Stomach (tissue), 19 donors: ENCODE measurements at places on chromosomes 6 and 20. TPM values are rescaled to one million over a fixed set of nuclear protein-coding genes. Genes with fewer than 3 reads are reported as not detected.

DNA sequence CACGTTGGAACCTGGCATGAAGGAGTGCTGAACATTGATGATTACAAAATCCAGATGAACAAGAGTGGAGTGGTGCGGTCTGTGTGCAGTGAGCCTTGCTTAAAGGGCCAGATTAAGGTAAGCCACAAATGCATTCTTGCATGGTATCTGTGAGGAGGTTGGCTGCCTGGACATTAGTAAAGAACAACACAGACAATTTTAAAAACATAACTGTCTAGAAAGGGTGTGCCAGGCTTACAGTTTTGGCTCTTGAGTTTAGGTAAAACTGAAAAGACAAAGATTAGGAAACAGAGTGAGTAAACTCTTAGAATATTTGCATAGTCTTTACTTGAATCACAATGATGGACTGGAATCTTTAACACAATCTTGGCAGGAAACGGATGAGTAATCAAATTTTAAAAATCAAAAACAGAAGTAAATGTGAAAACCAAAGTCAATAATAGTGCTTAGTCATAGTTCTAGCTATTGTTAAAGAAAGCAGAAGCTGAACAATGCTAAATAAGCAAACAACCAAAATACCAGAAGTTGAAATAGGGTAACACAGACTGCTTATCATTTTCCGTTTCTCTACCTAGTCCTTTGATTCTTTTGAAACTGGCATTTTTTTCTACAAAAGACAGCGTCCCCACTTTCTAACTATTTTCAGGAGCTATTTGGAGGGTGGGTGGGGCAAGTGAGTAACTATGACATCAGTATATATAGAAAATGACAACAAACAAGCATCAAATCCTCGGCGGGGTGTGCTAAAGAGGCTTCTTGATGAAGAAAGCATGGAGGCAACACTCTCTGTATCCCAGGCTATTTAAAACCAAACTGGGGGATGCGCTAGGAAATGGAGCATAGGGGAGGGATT is 185.8 kb upstream of the RAB32 start:
- DNase-seq = no peak

DNA sequence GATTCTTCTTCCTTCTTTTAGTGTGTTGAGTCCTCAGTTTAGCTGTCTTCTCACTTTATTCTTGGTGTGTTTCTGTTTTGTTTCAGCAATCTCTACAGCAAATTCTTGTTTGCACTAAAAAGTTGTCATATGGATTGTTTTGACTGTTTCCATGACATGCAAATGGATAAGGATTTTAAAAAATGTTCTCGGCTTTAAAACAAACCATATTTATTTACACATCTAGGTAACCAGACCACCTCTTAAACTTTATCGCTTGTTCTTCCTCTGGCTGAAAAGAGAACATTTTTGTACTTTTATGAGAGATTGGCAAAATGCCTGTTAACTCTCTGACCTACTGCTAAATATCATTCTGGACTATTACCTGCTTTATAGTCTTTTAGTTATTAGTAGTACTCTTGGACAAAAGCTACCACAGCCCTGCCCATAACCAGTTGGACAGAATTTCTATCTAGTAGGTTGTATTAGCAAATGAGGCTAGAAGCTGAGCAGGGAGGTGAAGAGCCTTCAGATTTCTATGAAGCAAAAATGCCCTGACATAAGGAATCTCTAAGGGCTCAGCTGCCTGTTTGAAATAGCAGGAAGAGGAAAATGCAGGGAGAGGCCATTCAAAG is 268.3 kb downstream of the CD109 start:
- no peak for DNase-seq

DNA sequence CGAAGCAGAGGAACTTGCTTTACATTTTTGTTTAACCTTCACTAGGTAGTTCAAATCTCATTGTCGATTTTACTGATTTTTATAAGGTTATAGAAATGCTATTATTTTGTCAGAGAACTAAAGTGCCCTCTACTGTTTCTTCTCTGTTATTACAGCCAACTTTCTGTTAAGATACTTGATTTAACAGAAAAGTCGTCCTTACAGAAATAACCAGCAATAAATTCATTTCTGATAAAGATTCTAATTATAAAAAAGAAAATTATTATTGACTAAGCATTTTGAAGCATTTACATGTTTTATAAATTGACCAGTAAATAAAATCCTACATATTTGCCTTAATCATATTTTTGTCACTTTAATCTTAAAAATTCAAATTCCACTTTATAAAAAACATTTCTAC is 60.8 kb downstream of the OGFRL1 start:
- no peak for DNase-seq

DNA sequence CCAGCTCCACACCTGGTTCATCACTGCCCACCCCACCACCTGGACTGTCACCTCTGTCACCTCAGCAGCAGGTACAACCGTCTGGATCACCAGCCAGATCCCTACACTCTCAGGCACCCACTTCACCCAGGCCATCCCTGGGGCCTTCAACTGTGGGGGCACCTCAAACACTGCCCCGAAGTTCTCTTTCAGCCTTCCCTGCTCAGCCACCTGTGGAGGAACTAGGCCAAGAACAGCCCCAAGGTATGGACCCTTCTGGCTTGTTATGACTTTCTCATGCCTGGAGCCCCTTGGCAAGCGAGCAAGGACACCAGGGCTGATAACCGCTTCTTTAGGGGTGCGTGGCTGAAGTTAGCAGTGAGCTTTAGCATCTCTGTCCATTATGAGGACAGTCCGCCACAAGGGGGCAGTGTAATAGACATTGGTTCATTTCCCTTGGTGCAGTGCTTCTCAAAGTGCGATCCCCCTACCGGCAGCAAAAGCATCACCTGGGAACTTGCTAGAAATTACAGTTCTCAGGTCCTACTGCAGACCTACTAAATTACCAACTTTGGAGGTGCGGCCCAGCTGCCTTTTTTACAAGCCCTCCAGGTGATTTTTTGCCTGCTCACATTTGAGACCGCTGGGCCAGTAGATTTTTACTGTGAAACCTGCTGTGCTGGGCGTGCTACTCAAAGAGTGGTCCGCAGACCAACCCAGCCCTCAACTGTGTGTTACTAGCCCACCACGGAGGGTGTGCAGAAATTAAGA is 32.5 kb downstream of the PNPLA1 start:
- peak; percentile 94 for DNase-seq

DNA sequence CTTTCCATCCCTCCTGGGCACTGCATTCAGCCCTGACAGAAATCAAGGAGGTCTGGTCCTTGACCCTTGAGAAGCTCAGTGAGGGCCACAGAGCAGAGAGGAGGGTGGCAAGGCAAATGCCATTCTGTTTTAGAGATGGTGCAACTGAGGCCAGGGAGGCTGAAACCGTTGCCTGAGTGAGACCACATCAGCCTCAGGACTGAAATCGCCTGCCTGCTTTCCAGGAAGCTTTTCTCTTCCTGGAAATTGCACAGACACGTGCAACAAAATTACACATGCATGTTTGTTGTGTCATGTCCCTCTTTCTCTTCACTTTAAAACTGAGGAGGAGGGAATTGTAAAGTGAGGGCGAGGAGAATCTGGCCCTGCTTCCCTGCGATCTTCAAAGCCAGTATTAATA is 113.7 kb upstream of the PDE10A start:
- no peak for DNase-seq

DNA sequence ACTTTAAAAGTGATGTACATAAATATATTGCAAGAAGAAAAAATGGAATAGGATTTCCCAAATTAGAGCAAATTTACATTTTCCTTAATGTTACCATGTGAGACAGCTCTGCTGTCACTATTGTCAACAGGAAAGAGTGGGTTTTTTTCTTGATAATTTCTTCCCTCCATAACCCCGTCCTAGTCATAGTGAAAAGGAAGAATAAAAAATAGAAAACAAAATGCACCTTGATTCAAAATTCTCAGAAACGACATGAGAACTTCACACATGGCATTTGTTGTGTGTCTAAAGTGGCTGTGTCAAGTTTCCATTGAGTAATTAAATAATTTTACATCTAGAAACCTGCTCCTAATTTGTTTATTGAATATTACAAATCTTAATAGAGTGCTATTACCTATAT is 945.2 kb upstream of the SLC35B3 start:
- DNase-seq = no peak

DNA sequence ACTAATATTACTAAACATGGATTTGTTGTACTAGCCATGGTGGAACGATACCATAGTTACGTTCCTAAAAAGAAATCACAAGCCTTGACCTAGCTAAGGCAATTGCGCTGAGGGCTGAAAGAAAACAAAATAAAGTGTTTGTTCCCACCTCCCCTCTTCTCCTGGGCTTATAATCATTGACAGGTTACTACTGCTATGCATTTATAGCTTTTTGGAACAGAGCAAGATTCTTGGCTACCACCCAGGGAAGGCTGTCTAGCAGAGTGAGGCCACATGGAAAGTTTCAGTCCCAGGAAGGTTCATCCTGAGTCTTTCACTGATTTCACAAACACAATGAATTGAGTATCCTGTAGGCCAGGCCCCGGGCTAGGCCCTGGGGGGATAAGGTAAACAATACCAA is 84.6 kb downstream of the TMEM170B start:
- peak; percentile 72 for DNase-seq

- DNase-seq = no peak
These were observed 1932.2 kb upstream of the DEFB115 start for GRCh38 chr20:29325304-29325640.

GRCh38 chr6:43738877-43739641 is 31.0 kb upstream of the VEGFA start:
- DNase-seq = no peak

DNA sequence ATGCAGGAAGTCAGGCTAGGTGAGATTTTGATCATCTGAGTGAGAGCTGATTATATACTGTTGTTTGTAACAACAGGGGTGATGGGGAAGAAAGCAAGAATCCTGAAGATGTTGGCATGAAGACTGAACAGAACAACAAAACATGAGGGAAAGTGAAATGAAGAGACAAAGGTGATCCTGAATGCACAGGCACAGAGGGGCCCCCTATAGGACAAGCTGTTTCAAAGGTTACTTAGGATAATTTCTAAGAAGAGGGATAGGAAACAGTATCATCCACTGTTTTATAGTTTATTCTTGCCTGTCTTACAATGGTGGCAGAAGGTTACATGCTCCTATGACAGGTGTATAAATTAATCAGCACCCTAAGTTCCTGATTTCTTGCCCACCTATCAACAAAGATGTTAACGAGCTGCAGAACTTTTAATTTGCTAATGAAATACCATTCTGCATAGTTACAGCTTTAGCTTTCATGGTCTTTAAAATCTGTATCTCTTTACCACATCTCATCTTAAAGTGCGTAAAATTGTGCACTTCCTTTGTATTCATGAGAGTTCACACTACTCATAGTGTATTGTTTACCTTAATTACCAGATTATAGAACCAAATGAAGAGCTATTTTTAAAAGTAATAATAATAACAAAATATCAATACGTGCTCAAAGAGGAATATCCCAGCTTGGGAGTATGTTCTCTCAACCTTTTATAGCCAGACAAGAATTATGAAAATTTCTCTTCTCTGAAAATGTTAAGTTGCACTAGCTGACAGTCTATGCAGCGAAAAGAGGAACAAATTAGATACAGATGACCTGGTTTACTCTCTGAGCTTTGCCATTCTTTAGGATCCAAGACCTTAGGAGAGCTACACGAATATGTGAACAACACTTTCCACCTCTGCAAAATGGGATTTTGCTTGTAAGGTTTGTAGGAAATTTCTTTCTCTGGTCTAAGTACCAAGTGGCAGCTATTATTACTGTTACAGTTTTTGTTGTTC is 192.5 kb downstream of the EDN1 start:
- DNase-seq = no peak

- peak; percentile 46 for DNase-seq
These were observed 9.7 kb upstream of the FBXL4 start for GRCh38 chr6:98957450-98957849.

GRCh38 chr6:11535801-11536230 is 1.7 kb upstream of the TMEM170B start:
- DNase-seq = peak; percentile 69

- DNase-seq = no peak
These were observed 137.8 kb downstream of the MYB start for GRCh38 chr6:135318738-135319469.

The HTR1B gene
- not detected for total RNA-seq

The CYP21A2 gene
- total RNA-seq = not detected

The KHDRBS2 gene
- not detected for total RNA-seq

The LINC00237 gene
- total RNA-seq = not detected

The SOBP gene
- 16.9 TPM for total RNA-seq

The GLP1R gene
- 3.5 TPM for total RNA-seq

The WFDC2 gene
- 2.2 TPM for total RNA-seq

The OR2J3 gene
- not detected for total RNA-seq

The PSORS1C1 gene
- total RNA-seq = 2.8 TPM
